Subcutaneous preadipocyte (primary cell): ENCODE measurements at places on chromosomes 2 and 18. TPM values are rescaled to one million over a fixed set of nuclear protein-coding genes. Genes with fewer than 3 reads are reported as not detected.

ARL4C gene
- 5.5 and 7.3 TPM in 2 replicates for total RNA-seq

HOXD12 gene
- not detected in 2 replicates for total RNA-seq

KCNG3 gene
- not detected in 2 replicates for total RNA-seq

CHST10 gene
- total RNA-seq = 4.8 and 7.8 TPM in 2 replicates

AQP4 gene
- not detected in 2 replicates for total RNA-seq

RUFY4 gene
- total RNA-seq = not detected in 2 replicates

PROKR1 gene
- total RNA-seq = under 0.01 TPM in 1 of 2 replicates, not detected in the other

SLC30A3 gene
- total RNA-seq = not detected in 2 replicates

MBD5 gene
- total RNA-seq = 25.0 and 25.4 TPM in 2 replicates

SH2D6 gene
- total RNA-seq = under 0.01 TPM in 1 of 2 replicates, not detected in the other

PCBP1 gene
- total RNA-seq = 43.4 and 46.9 TPM in 2 replicates

VWC2L gene
- not detected in 2 replicates for total RNA-seq

RGPD4 gene
- total RNA-seq = not detected in 2 replicates

GLI2 gene
- total RNA-seq = 2.6 and 17.4 TPM in 2 replicates

CNDP1 gene
- total RNA-seq = not detected in 2 replicates

ZNF385B gene
- total RNA-seq = under 0.01 and 0.37 TPM in 2 replicates

TPO gene
- not detected in 2 replicates for total RNA-seq

DCDC2C gene
- not detected in 2 replicates for total RNA-seq

TSN gene
- 35.3 and 47.3 TPM in 2 replicates for total RNA-seq

AQP12A gene
- not detected in 2 replicates for total RNA-seq

SOX11 gene
- not detected in 2 replicates for total RNA-seq

PTPN4 gene
- total RNA-seq = 16.5 and 26.6 TPM in 2 replicates

CNGA3 gene
- total RNA-seq = under 0.01 TPM in 2 replicates

ATOH8 gene
- total RNA-seq = 5.5 and 7.7 TPM in 2 replicates

GPR39 gene
- total RNA-seq = 2.9 and 16.4 TPM in 2 replicates
